ENCODE measurements at places on chromosomes 3 and 15.

GRCh38 chr3:130968221-130968620 is 58.4 kb downstream of the ASTE1 start:
- DNase-seq = no peak

DNA sequence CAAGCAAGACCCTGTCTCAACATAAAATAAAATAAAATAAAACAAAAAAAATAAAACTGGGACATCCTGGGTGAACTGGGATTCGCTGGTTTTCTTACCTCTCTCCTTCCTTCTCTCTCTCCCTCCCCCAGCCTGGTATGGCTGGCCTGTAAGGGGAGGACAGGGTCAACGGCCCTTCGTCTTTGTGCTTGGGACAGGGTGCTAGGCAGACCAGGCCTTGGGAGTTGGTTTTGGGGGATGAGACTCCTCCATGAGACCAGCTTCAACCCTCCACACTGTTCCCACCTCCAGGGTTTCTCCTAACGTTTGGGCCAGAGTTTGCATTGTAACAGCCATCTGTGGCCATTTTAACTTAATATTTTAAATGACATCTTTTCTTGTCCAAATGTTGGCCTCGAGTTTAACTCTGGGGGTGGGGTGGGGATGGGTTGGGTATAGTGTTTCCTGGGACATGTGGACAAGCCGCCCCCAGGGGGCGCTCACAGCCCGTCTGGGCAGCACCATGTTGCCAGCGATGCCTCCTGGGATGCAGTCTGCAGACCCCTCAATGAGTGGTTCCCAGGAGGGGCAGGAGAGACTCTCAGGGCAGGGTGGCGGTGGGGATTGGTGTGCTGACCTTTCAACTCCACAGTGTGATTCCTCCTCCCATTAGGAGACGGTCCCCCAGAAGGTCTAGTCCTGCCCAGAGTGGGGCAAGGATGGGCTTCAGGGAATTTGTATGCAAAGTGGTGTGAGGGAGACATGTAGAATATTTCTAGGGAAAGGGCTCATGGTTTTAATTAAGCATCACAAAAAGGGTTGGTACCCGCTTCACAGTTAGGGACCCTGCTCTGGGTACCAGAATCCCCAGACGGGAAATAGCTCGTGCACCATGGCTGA is 37.7 kb upstream of the LCTL start:
- DNase-seq = peak; percentile 78

DNA sequence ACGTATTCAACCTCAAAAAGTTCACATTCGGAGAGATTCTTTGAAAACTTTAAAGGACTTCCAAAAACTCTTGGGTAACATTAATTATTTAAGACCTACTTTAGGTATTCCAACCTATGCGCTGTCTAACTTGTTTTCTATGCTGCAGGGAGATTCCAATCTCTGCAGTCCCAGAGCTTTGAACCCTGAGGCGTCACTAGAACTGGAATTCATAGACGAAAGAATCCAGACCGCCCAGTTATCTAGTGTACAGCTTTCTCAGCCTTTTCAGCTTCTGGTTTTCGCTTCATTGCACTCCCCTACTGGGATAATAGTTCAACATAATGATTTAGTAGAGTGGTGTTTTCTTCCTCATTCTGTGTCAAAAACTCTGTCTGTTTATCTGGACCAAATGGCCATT is 711.3 kb downstream of the ROBO1 start:
- no peak for DNase-seq

DNA sequence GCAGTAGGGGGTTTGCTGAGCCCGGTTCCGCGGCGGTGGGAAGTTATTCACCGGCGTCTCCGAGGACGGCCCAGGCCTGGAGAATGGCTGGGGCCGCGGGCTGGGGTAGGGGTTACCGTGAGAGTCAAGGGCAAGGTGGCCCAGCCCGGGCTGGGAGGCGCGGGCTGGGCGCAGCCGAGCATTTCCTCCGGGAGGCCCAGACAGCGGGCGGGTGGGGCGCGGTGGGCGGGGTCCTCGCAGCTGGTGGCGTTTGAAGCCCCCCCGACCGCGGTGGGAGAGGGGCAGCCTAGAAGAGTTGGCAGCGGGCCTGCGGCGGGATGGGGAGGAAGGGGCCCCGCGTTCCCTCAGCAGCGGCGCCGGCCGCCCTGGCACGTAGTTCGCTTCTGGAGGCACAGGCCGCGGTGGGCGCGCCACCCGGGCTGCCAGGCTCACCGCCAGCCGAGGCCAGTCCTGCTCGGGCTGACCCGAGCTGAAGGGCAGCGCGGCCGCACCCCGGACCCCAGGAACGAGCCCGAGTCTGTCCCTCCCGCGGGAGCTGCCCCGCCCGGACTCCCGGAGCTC is 960 bp upstream of the KLF13 start:
- peak; percentile 36 for DNase-seq

DNA sequence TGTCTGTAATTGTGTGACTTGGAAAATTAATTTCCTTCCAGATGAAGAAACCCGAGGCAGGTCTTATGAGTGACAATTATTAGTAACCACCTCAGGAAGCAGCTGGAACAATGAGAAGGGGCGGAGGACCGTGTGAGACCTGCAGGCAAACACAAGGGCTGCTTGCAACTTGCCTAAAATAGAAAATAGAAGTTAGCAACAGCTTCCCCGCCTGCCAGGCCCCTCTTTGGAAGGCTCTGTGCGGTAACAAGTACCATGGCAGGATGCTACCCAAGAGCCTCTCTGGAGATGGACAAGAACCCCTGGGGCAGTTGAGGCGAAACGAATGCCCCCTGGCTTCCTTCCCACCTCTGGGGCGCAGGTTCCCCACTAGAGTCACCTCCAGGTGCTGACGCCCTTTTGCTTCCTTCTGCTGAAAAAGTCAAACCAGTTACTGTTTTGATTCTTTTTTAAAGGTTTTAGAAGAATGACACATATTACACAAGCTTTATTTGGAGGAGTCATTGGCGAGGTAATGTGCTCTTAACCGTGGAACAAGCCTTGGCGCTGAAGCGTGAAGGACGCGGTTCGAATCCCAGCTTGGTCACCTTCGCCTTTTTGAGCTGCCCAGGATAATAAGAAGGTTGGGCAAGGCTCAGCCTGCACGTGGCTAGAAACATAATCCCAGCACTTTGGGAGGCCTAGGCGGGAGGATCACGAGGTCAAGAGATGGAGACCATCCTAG is 47.0 kb upstream of the SYNM start:
- DNase-seq = no peak

- DNase-seq = no peak
Observed at GRCh38 chr3:122421836-122422235, 6.0 kb upstream of the WDR5B start.
